ENCODE measurements at places on chromosomes 12 and 14.

- no peak for DNase-seq
These were observed 85.9 kb upstream of the REP15 start for GRCh38 chr12:27610374-27610773.

DNA sequence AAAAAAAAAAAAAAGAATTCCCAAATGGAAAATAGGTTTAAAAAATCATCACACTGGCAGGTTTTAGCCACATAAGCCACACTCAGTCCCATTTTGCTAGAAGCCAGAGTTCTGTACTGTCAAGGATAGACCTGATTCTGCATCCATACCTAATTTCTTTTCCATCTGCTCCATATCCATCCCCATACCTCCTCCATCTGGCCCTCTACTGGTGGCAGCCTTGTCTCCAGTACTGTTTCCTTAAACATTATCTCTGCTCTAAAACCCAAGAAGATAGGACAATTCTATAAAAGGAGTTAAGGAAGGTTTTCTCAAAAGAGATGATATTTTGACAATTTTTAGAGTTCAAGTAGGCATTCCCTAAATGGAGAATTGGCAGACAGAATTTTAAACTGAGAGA, 26.0 kb upstream of the RXYLT1 start:
- DNase-seq = no peak

DNA sequence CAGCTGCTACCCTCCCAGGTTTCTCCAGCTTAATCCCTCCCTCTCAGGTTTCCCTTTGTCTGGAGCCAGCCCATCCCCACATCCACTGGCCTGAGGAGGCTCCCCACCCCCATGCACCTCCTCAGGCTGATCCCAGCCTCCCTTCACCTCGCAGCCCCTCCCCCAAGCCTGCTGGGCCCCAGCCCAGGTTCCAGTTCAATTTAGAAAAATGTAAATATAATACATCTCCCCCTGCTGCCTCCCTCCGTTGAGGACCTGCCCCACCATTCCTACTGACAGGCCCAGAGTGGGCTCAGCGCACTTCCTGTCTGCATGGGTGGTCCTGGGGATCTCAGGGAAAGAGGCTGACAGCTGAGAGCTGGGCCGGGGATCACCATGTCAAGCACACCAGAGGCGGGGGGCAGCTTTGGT, 155.8 kb downstream of the NTF3 start:
- DNase-seq = no peak

GRCh38 chr12:38142974-38143373, 173.6 kb upstream of the ALG10B start:
- DNase-seq = no peak

GRCh38 chr12:131907379-131908091, 13.1 kb downstream of the ULK1 start:
- no peak for DNase-seq

DNA sequence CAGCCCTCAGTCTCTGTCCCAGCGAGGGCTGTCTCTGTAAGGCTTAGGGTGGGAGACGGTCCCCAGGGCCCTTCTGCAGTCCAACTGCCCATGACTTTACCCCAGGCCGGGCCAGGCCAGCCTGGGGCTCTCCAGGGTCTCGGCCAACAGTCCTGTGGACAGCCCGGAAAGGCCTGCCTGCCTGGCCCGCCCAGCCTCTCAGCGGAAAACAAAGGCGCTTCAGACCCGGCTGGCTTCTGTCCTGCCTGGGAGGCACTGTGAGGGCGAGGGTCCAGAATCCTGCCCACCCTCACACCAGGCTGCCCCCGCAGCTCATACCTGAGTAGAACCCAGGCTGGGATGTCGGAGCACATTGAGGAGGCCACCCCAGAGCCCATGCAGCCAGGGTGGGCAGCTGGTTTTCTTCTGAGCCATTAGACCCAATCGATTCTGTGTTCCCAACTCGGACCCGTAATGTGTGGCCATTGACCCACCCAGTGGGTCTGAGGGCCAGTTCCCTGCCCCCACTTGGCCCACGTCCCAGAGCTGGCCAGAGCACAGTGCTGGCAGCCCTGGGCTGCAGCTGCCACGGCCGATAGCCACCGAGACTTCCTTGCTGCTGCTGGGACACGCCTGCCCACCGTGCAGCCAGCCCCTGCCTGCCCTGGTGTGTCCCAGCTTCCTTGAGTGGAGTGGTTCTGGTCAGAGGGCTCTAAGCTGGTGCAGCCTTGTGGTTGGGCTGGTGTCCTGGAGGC, 1.6 kb downstream of the CRIP2 start:
- DNase-seq = no peak

DNA sequence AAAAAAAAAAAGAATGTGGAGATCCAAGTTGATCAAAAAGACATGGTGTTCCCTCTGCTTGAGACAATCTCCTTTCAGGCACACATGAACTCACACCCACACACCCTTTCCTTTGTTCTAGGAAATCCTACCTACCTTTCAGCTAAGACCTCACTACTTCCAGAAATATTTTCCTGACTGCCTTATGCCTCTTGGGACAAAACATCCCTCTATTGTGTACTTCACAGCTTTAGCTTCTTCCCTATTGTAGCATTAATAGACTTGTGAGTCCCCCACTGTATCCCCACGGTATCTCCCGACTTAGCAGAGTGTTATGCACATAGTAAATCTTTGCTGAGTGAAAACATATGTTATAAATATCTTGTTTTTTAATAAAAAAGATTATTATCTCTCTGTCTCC, 44.9 kb upstream of the AEBP2 start:
- no peak for DNase-seq

GRCh38 chr12:7439579-7440505, 4.1 kb downstream of the CD163L1 start:
- no peak for DNase-seq

- no peak for DNase-seq
These were observed 13.1 kb downstream of the KRT71 start for GRCh38 chr12:52539821-52540173.

DNA sequence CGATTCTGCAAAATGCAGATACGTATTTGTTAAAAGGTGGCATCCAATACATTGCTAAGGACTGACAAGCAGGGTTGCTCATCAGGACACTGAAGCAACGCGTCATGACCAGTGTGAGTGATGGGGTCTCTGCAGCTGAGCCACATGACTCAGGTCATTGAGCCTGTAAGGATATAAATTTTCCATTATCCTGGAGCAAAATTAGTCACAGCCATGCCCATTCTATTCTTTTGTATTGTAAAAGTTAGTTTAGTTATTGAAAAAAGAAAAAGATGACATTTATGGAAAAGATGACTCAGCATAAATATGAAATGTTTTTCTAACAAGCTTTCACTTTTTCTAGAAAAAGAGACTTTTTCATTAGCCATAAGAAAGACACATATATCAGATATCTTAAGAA, 268.0 kb upstream of the TMEM132C start:
- DNase-seq = no peak

DNA sequence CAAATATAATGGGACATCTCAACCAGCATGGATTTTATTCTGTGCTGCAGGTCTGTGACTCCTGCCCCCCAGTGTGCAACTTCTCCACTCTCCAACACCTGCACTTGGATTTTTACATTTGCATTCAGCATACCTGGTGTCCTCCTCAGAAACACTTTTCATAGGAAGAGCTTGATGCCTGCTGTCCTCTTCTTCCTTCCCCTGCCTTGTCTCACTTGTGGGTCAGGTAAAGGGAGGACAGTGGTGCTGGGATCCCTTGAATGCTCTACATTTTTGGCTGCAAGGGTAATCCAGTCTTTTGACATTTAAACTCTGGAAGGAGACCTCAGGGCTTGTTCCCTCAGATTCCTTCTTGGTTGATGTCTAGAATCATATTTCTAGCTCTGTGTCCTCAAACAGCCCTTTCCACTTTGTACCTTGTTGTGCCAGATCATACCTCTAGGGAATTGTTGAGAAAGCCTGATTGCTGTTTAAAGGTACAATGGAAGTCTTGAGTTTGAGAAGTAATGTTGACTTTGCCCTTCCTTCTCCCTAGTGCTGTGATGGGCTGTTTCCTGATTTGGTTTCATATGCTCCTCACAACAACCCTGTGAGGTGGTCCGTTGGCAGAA, 12.6 kb downstream of the UBE3B start:
- DNase-seq = no peak

- no peak for DNase-seq
These were observed 436.3 kb downstream of the DPF3 start for GRCh38 chr14:72457641-72458040.

- DNase-seq = no peak
These were observed 16.2 kb downstream of the MVK start for GRCh38 chr12:109589691-109590245.

- no peak for DNase-seq
These were observed 110.8 kb downstream of the LMO3 start for GRCh38 chr12:16495196-16495595.

DNA sequence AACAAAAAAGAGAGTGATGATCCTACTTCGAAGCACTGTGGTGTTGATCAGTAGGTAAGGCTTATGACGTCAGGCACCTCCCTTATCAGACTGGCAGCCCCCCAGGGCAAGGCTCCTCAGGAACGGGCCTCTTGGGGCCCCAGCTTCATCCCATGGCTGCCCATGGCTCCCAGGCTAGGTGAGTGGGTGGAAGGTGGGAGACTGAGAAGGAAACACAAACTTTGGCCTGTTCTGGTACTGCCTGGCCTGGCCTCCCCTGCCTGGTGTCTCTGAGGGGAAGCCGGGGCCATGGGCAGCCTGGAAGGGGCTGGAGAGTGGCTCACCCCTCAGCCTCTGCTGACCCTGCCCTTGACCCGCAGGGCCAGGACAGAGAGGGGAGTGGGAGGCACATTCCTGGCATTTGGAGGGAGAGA, 38.9 kb downstream of the KRT80 start:
- DNase-seq = no peak

GRCh38 chr14:28783664-28784063, 17.1 kb downstream of the FOXG1 start:
- no peak for DNase-seq

- no peak for DNase-seq
These were observed 6.1 kb downstream of the PNN start for GRCh38 chr14:39181026-39181692.

DNA sequence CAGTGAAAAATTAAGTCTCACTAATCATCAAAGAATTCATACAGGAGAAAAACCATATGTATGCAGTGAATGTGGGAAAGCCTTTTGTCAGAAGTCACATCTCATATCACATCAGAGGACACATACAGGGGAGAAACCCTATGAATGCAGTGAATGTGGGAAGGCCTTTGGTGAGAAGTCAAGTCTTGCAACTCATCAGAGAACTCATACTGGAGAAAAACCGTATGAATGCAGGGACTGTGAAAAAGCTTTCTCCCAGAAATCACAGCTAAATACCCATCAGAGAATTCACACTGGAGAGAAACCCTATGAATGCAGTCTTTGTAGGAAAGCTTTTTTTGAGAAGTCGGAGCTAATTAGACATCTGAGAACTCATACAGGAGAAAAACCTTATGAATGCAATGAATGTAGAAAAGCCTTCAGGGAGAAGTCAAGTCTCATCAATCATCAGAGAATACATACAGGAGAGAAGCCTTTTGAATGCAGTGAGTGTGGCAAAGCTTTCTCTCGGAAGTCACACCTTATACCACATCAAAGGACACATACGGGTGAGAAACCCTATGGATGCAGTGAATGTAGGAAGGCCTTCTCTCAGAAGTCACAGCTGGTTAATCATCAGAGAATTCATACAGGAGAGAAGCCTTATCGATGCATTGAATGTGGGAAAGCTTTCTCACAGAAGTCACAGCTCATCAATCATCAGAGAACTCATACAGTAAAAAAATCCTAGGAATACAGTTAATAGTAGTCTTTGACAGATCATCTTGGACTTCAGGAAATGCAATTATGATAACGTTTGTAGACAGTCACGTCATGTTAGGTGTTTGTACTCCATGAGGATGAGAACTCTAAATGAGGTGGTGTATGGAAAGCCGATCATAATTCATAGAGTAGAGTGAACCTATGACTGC, 21.1 kb downstream of the ZNF84 start:
- DNase-seq = no peak

DNA sequence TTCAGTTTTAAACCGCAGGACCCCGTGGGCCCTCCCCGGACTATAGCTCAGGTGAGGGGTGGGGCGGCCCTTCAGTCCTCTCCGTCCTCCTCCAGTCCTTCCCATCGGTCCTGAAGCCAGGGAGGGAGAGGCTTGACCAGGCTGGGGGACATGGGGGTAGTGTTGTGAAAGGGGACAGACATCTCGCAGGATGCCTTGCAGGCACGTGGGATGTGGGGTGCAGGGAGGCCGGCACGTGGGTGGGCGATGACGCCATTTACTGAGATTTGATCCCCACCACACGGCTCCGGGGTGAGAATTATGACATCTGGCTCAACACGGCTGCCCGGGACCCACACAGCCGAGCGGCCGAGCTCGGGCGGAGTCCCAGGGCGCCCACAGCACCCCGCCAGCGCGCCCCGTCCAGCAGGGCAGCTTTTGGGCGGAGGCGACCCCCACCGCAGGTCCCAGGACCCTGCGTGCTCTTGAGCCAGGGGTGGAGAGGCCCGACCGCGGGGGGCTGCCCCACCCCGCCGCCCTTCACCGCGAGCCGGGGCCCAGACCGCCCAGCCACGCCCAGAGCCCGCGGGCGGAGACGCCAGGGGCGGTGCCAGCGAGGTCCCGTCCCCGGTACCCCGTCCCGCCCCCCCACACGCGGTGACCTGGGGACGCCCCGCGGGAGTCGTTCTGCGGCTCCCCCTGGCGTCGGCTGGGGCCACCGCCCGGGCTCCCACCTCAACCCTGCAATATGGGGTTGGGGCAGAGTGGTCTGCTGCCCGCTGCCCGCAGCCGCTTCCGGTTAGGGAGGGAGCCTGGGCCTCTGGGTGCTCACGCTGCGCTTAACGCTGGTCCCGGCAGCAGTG, 3.3 kb upstream of the EXOC3L4 start:
- DNase-seq = no peak

DNA sequence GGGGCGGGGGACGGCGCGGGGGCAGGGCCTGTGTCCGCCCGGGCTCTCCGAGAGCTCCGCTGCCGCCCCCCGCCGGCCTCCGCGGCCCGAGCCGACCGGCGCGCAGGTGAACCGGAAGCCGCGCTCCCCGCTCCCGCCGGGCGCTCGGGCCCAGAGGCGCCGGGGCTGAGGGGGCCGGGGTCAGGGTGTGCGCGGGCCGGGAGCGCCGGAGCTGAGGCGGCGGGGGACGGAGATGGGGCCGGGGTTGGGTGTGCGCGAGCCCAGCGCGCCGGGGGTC, 431 bp downstream of the HIP1R start:
- no peak for DNase-seq

DNA sequence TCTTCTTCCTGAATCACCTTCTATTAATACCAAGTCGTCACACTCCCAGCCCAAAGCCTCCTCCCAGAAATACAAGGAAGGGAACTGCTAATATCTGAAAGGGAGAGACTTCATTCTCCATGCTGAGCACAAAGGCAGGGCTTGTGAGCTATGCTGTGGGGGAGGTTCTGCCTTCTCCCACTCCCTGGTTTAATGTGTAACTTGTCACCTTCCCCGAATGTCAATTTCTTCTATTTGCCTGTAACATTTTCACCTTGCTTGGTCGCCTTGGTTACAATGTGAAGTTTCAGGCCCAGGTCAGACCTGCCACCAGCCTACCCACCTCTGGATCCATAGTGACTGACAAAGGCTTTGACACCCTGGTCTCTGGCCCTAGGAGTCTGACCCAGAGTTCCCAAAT, 82.0 kb upstream of the ESRRB start:
- DNase-seq = no peak

GRCh38 chr12:127820271-127820670, 446.7 kb upstream of the TMEM132C start:
- no peak for DNase-seq

Data from smooth muscle cell of the brain vasculature (primary cell).